Pulmonary artery endothelial cell (primary cell): ENCODE measurements at places on chromosomes 13 and 19. TPM values are rescaled to one million over a fixed set of nuclear protein-coding genes. Genes with fewer than 3 reads are reported as not detected.

The LHB gene
- total RNA-seq: 0.26 TPM in 1 of 2 replicates, not detected in the other

The ARHGAP45 gene
- total RNA-seq: 10.2 and 20.2 TPM in 2 replicates

The ZNF793 gene
- 0.13 and 2.0 TPM in 2 replicates for total RNA-seq

The A1BG gene
- total RNA-seq: 2.2 and 5.3 TPM in 2 replicates

The C1QTNF9B gene
- not detected in 2 replicates for total RNA-seq

The LGALS4 gene
- not detected in 2 replicates for total RNA-seq

The CLEC17A gene
- not detected in 2 replicates for total RNA-seq

The LRRC4B gene
- 0.07 TPM in 1 of 2 replicates, not detected in the other for total RNA-seq

The ZSCAN4 gene
- total RNA-seq: not detected in 2 replicates

The SPACA4 gene
- not detected in 2 replicates for total RNA-seq

The LMTK3 gene
- total RNA-seq: under 0.01 and 0.04 TPM in 2 replicates

The APC2 gene
- 0.04 and 0.26 TPM in 2 replicates for total RNA-seq

The TIMM44 gene
- 44.0 and 51.6 TPM in 2 replicates for total RNA-seq
